Upper lobe of right lung (tissue), 1 donor: ENCODE measurements at places on chromosomes 16 and 17. TPM values are rescaled to one million over a fixed set of nuclear protein-coding genes. Genes with fewer than 3 reads are reported as not detected.

Gene INCA1
- 4.5 TPM for total RNA-seq

Gene KRTAP17-1
- not detected for total RNA-seq

Gene TSPOAP1
- 21.0 TPM for total RNA-seq

Gene GIT1
- total RNA-seq = 64.8 TPM

Gene TMC8
- total RNA-seq = 26.6 TPM
